ENCODE measurements at places on chromosomes 5 and 9.

GRCh38 chr5:10586008-10586407 is 22.1 kb downstream of the ANKRD33B start:
- no peak for DNase-seq

- DNase-seq = no peak
Observed at GRCh38 chr9:107784235-107784958, 294.8 kb upstream of the KLF4 start.

- DNase-seq = no peak
Observed at GRCh38 chr9:21320465-21320864, 14.7 kb downstream of the KLHL9 start.

DNA sequence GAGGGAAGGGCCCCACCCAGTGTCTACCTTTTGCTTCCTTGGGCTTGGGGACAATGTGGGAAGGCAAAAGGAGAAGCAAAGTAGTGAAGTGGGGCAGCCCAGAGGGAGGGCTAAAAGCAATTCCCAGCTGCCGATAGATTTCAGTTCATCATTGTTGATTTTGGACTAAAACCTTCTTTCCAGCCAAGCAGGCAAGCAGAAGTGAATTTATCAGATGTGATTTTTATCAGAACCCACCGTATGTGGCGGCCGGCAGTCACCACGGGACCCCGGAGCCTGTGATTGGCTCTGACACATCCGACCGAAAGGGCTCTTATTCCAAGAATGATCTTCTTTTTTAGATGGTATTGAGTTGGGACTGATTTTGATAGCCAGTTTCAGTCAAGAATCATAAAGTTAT is 559.9 kb downstream of the PSAT1 start:
- no peak for DNase-seq

DNA sequence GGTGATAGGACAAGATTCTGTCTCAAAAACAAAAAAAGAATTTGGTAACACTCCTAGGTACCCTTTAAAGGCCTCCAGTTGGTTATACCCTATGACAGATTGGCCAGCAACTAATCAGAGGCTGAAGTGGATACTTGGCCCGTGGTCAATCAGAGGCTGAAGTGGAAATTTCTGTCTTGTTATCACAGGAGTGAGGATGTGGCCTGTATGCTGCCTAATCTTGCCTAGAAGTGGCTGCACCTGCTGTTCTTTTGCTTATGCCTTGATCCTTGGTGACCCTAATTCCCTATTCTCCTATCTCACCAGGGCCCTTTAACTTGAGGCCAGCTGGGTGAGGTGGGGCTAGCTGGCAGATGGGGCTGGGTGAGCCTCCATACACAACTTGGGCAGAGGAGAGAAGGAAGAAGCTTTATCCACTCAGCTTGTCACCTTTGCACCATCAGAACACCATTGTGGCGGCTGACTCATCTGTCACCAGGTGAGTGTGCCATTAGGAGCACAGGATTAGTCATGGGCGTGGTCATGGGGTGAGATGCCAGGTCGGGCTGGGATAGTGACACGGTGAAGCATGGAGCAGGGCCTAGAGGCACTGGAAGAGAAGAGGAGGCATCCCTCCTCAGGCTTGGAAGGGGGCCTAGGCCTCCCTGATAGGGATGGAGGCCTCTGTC is 41.5 kb downstream of the SAR1B start:
- no peak for DNase-seq

Measured in GM12892 (cell line).